ENCODE measurements at places on chromosomes 4 and X.

DNA sequence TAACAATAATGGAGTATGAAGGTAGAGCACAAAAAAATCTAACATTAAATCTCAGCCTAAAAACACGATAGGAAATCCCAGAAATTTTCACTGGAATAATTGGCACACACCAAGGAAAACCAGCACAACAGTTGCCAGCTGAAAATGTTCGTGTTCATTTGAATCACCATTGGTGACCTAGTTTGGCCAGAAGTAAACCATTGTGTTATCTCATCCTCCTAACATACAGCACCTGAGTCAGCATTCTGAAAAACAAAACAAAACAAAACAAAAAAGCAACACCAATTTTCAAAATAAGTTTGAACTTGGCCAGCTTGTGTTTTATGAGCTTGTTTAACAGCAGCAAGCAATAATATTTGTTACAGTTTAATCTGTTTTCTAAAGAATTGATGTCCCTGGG lies 41.1 kb downstream of the UCHL1 start:
- DNase-seq, result no peak

DNA sequence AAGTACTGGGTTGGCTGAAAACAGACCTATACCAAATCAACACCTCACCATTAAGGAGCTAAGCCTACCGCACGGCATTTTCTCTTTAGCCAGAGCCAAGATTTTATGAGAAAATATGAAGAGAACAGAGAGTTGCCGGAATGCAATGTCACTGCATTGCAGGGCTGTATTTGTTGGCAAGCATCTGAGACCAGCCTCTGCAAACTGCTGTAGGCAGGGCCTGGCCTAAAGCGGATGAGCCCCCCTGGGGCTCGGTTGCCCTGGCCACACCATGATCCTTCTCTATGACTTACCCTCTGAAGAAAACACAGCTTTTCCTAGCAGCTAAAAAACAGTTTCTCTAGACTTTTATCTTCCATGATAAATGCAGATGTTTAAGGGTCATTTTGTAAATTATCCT lies 120.5 kb upstream of the SORBS2 start:
- DNase-seq, result no peak

DNA sequence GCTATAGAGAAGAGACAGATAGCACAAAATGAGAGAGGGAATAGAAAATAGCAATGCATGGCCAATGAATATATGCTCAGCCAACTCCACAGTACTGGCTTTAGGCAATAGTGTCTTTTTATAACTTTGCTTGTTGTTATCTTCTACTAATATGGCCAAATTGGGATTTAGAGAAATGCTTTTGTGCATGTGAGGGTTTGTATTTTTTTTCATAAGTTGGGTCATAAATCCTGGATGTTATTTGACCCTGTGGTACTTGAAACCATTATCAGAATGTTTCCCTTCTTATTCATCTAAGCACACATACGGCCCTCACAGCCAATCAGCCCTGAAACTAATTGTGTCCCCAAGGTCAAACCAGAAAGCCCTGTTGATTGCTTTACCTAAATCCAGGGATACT lies 35.2 kb upstream of the LPAR4 start:
- no peak for DNase-seq

GRCh38 chr4:74394476-74395136 lies 29.7 kb downstream of the EREG start:
- DNase-seq, result no peak

DNA sequence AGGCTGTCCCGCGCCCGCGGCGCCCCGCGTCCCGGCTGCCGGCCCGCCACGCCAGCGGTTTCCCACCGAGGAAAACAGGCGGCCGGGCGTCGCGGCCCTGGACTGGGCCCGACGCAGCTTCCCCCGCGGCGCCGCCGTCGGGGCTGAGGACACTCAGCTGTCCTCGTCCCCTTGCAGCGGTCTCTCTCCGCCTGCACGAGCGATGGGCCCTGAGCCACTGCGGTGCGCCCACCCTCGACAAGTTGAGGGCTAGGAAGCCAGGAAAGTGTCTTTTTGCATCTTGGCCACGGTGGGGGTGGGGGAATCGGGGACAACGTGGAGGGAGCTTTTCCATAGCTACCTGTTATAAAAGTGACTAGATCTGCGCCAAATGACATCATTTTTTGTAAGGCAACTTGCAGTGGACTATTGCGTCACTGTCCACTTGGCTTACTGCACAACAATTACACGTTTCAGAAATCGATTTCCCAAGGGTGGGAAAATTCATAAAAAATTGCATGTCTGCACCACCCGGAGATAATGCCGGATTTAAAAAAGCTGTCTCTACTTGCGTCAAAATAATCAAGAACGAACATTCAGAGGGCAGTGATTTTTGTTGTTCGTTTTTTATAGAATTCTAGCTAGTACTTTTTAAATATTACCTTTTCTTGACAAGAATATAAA lies 1.1 kb downstream of the KLHL15 start:
- no peak for DNase-seq

- no peak for DNase-seq
Observed at GRCh38 chr4:161554372-161554990, 609.3 kb downstream of the FSTL5 start.

- DNase-seq, result no peak
Observed at GRCh38 chr4:61200916-61201526, 895 bp downstream of the ADGRL3 start.

- no peak for DNase-seq
Observed at GRCh38 chr4:88533088-88533790, 9.7 kb upstream of the PYURF start.

GRCh38 chr4:183139972-183140570 lies 41.0 kb downstream of the WWC2 start:
- no peak for DNase-seq

GRCh38 chrX:20585782-20586181 lies 319.1 kb upstream of the RPS6KA3 start:
- no peak for DNase-seq

DNA sequence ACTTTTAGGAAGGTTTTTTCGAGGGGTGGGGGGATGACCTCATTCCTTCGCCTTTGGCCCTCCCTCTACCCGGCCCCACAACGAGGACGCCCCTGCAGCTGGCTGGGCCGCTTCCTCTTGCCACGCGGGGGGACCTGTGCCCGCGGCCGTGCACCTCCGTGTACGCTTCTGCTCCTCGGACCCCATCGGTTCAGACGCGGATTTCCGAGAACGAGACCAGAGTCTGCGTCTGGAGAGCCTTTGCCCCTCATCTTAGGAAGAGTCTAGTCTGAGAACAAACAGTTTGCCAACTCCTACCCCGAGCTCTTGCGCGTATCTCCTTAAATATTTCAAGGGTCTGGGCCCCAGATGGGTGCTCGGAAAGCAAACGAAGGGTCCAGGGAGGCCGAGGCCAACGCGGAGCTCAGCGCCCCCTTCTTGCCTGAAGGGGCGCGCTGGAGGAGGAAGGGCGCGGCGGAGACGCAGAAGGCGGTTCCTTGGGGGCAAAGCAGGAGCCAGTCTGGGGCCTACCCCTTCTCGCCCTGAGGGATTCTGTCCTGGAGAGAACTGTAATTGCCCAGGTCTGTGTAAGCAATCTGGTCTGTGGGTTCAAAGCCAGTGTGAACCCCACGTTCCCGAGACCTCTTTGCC lies 3.9 kb upstream of the SFRP2 start:
- no peak for DNase-seq

DNA sequence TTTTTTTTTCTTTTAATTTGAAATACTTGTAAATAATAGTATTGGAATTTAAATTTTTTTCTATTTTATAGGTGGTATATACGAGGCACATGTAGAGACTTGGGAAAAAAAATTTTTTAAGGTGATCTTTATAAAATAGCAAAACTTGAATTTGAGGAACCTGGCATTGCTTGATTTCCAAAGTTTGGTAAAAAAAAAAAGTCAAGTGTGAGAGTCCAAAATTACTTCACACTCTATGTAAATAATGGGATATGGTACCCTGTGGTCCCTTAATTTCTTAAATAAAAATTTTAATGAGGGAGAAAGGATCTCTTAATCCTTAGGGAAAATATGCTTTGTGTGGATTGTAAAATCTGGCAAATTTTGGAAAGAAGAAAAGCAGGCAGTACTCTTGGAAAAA lies 19.0 kb downstream of the SPRY1 start:
- no peak for DNase-seq

- DNase-seq, result no peak
Observed at GRCh38 chr4:95293014-95293413, 255.8 kb downstream of the UNC5C start.

GRCh38 chrX:9062641-9063040 lies 28.7 kb upstream of the FAM9B start:
- no peak for DNase-seq

- no peak for DNase-seq
Observed at GRCh38 chr4:98267498-98267897, 6.3 kb downstream of the RAP1GDS1 start.

DNA sequence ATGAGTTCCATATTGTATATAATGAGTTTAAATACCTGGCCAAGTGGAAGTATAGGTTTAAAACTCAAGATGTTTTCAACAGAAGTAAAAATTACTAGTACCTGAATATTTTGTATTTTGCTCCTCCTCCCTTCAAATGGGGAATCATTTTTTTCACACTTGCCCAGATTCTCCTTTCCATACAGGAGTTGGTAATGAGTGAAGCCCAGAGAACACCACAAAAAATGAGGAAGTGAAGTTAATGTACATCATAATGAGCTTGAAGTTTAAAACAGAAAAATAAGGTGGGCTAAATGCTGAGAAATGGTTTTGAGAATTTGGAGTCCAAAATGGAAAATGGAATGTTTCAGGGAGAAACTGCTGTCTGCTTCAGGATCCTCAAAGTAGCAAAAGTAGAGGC lies 364.8 kb upstream of the EMCN start:
- no peak for DNase-seq

DNA sequence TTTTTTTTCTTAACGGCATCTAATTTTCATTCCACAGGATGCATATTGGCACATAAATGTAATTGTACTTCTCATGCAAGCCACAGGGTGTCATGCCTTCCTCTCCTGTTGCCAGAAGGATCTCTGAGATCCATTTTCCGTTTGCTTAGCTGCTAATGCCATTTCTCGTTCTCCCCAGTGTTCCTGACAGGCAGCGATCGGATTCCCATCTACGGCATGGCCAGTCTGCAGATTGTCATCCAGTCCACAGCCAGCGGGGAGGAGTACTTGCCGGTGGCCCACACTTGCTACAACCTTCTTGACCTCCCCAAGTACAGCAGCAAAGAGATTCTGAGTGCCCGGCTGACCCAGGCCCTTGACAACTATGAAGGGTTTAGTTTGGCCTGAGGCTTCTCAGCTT lies 8.9 kb upstream of the NAP1L5 start:
- DNase-seq, result no peak

DNA sequence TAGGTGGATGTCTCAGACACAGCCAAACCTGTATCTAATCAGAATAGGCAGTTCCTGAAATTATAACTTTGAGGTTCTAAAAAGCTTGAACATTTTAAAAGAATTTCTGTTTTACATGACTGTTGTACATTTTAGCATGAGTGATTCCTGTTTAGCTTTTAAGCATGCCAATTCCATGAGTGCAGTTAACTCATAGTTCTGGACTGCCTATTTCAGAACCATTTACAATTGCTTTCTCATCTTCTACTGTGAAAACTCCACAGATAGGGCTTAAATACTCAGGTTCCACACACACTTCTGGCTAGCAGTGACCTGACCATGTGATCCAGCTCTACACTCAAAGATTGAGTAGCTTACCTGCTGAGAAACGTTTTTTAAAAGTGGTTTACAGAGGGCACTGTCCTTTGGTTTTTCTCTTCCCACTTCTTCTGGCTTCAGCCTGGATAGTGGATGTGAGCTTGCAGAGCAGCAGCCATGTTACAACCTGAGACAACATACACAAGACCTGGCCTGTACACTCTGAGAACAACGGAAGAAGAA lies 280.8 kb downstream of the ANKRD50 start:
- no peak for DNase-seq

DNA sequence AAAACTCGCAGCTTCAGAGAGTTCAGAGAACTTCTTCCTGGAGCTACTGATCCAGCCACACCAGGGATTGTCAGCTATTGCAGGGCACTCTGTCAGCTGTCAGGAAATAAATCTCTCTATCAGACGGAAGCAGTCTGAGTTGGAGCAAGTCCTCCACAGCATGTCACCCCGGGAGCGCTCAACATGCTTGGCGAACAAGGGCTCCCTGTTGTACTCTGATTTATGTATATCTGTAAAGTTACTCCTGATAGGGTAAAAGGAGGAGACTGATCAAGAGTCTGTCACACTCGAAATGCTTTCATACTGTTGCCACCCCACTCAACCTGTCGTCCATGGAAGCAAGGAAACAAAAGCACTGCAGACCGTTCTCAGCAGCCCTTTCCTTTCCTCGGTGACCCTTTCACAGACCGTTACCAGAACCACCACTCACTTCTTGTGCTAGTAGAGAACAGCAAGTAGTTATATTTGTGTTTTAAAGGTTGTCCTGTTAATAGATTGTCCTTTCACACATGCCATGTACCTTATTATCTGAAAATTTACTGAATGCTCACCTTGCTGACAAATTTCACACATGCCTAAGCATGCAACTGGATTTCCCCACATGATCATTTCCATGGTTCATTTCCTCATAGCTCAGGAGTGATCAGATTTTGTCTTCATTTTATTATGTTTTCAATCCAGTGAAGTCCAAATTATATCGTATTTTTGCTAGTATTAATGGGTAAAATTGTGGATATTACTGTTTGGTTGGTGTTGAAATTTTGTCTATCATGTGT lies 2108.9 kb upstream of the TENM3 start:
- no peak for DNase-seq

GRCh38 chr4:15413623-15414019 lies 14.2 kb upstream of the C1QTNF7 start:
- no peak for DNase-seq

GRCh38 chr4:38665551-38666411 lies 1.8 kb downstream of the KLF3 start:
- no peak for DNase-seq

GRCh38 chr4:45423896-45424295 lies 697.5 kb upstream of the GNPDA2 start:
- DNase-seq, result no peak

DNA sequence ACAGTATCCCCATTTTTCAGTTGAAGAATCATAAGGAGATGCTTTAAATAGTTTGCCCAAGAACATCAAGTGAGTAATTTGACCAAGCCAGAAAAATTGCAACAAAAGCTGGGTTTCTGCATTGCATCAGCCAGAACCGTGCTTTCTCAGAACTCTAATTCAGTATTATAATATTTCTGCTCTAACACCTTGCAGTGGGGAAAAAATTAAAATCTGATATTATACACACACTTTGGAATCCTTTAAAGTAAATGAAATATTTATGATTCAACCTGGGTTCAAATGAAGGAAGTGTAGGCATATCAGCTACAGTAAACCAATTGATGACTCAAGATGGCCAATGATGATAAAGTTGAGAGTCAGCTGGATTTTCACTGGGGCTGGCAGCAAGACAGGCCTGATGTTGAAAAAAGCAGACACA lies 387.6 kb upstream of the ZFP42 start:
- no peak for DNase-seq

DNA sequence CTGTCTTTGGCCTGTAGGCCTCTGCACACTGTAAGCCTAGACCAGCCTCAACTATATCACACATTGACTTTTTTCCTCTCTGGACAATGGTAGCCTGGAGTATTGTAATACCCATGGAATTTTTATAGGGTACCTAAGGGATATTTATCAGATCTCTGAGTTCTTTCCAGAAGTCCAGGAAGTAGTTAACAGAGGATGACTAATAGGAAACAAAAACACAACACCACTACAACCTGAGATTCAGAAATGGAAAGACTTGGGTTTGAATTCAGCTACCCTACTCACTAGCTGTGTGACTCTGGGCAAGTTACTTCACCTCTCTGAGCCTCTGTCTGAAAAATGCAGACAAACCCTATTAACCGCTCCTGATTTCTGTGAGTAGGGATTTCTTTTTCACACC lies 7.7 kb upstream of the STX18 start:
- no peak for DNase-seq

GRCh38 chr4:839675-840443 lies 13.9 kb upstream of the CPLX1 start:
- DNase-seq, result no peak

GRCh38 chrX:85994228-85994627 lies 53.1 kb downstream of the CHM start:
- no peak for DNase-seq
